T-helper 1 cell treated with Interleukin-12 subunit alpha and Interleukin-12 subunit beta and Interleukin-4 antibody, amounts not matched to agents 30 ng/mL and 1 ng/mL, for 36 hours (primary cell): ENCODE measurements at places on chromosomes 5 and 9. TPM values are rescaled to one million over a fixed set of nuclear protein-coding genes. Genes with fewer than 3 reads are reported as not detected.

The SLCO6A1 gene
- total RNA-seq: not detected in 2 replicates

The NFIB gene
- total RNA-seq: 0.05 TPM in 1 of 2 replicates, not detected in the other

The IL17B gene
- not detected in 2 replicates for total RNA-seq

The SHROOM1 gene
- 3.9 and 4.2 TPM in 2 replicates for total RNA-seq

The KIF24 gene
- total RNA-seq: 5.3 and 6.0 TPM in 2 replicates

The SLC22A4 gene
- total RNA-seq: 0.12 and 0.25 TPM in 2 replicates

The HTR4 gene
- total RNA-seq: not detected in 2 replicates

The OR1Q1 gene
- not detected in 2 replicates for total RNA-seq

The OGN gene
- total RNA-seq: 0.15 TPM in 1 of 2 replicates, not detected in the other

The PCDHGB4 gene
- total RNA-seq: 0.17 TPM in 2 replicates

The CCL19 gene
- total RNA-seq: not detected in 2 replicates

The SYK gene
- 0.07 and 0.42 TPM in 2 replicates for total RNA-seq

The DMRT1 gene
- not detected in 2 replicates for total RNA-seq

The FBXW5 gene
- total RNA-seq: 117 and 119 TPM in 2 replicates

The FBXO4 gene
- 14.2 and 14.4 TPM in 2 replicates for total RNA-seq

The SPINK6 gene
- not detected in 2 replicates for total RNA-seq

The GDF9 gene
- total RNA-seq: 0.22 and 0.37 TPM in 2 replicates

The CBY3 gene
- not detected in 2 replicates for total RNA-seq

The GABRA1 gene
- total RNA-seq: not detected in 2 replicates

The PCDHGA2 gene
- total RNA-seq: 0.05 and 0.07 TPM in 2 replicates

The CSF2 gene
- total RNA-seq: 240 and 246 TPM in 2 replicates

The TAF11L10 gene
- not detected in 2 replicates for total RNA-seq

The MSANTD3 gene
- total RNA-seq: 8.9 and 11.4 TPM in 2 replicates

The SMIM3 gene
- 16.7 and 18.6 TPM in 2 replicates for total RNA-seq

The PDLIM4 gene
- 0.17 and 0.74 TPM in 2 replicates for total RNA-seq

The SPATA31A3 gene
- total RNA-seq: not detected in 2 replicates

The PPP2R2B gene
- total RNA-seq: 1.3 TPM in 2 replicates

The ANKRD31 gene
- 0.12 and 0.29 TPM in 2 replicates for total RNA-seq

The ADAMTS6 gene
- 0.88 and 1.1 TPM in 2 replicates for total RNA-seq

The MARVELD2 gene
- 0.17 TPM in 1 of 2 replicates, not detected in the other for total RNA-seq

The IL33 gene
- total RNA-seq: not detected in 2 replicates

The TIMD4 gene
- 28.1 and 31.5 TPM in 2 replicates for total RNA-seq

The ALDH7A1 gene
- total RNA-seq: 0.32 and 0.66 TPM in 2 replicates

The ORM2 gene
- not detected in 2 replicates for total RNA-seq

The NR2F1-AS1 gene
- not detected in 2 replicates for total RNA-seq

The TTF1 gene
- total RNA-seq: 23.5 and 24.4 TPM in 2 replicates

The OR1J2 gene
- not detected in 2 replicates for total RNA-seq

The FGF1 gene
- total RNA-seq: not detected in 2 replicates

The FBP1 gene
- total RNA-seq: 0.34 TPM in 1 of 2 replicates, not detected in the other

The ARID3C gene
- 0.49 TPM in 1 of 2 replicates, not detected in the other for total RNA-seq

The LRRC19 gene
- total RNA-seq: not detected in 2 replicates

The TRMO gene
- total RNA-seq: 23.0 and 23.3 TPM in 2 replicates

The TMEFF1 gene
- 0.10 TPM in 1 of 2 replicates, not detected in the other for total RNA-seq

The SVEP1 gene
- not detected in 2 replicates for total RNA-seq

The FCN1 gene
- total RNA-seq: not detected in 2 replicates

The SNCB gene
- total RNA-seq: not detected in 2 replicates

The ADAMTS12 gene
- total RNA-seq: not detected in 2 replicates

The GFI1B gene
- total RNA-seq: not detected in 2 replicates

The GARIN3 gene
- not detected in 2 replicates for total RNA-seq
